ENCODE measurements at places on chromosomes 7 and 10. TPM values are rescaled to one million over a fixed set of nuclear protein-coding genes. Genes with fewer than 3 reads are reported as not detected.
A peak's percentile ranks its signal among the peaks of the same experiment; 100 is the strongest.

The DGKB gene
- 0.65 TPM for total RNA-seq

The ACADSB gene
- total RNA-seq, result 3.7 TPM

GRCh38 chr7:50790381-50790780, 7.7 kb upstream of the GRB10 start:
- DNase-seq, result no peak

GRCh38 chr10:63441404-63441803, 24.4 kb downstream of the JMJD1C start:
- no peak for DNase-seq

The LRMDA gene
- 0.13 TPM for total RNA-seq

GRCh38 chr7:19275000-19275399, 129.8 kb upstream of the FERD3L start:
- DNase-seq, result no peak

DNA sequence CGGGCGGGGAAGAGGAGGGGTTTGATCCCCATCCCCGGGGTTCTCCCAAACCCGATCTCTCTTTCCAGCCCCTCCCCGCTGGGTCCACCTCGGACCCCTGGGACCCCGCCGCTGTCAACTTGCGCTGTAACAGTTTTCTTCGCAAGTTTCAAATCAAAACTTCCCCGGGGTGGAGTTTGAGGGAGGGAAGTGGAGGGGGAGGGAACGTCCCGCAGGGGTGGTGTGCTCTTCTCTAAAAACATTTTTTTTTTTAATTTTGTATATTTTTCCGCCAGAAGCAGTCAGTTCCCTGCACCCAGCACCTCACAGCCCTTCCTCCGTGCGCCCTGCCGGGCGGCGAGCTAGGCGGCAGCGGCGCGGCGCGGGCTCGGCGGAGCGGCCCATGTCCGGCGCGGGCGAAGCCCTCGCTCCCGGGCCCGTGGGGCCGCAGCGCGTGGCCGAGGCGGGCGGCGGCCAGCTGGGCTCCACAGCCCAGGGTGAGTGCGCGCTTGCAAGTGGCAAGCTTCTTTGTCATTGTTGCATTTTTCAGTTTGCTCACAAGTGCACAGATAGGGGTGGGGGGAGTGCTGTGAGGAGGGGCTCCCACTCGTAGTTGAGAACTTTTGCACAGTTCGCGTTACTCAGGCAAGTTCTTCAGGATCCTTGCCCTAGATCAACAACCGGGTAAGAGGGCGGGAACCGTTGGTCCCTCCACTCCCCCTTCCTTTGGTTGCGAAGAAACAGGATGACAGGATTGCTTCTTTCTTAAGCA, 933 bp downstream of the MDFIC start:
- peak; percentile 81 for DNase-seq

DNA sequence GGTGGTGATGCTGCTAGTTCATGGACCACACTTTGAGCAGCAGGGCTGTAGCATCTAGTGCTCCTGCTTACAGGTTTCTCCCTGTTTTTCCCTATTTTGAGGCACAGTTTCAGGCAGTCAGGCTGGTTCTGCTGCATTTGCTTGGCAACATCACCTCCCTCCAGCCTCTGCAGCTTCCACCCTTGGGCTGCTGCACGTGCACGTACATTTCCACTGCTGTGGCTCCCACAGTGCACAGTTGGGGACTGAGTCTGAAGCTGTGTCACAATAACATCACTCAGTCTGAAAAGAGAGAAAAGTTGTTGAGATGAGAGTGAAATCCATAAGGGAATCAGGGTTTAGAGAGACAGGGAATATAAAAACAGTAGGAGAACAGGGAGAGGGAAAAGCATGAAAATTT, 230.7 kb upstream of the FZD1 start:
- DNase-seq, result no peak

The ZP3 gene
- total RNA-seq, result 4.5 TPM

The TRIM24 gene
- total RNA-seq, result 6.4 TPM

The GHRHR gene
- not detected for total RNA-seq

DNA sequence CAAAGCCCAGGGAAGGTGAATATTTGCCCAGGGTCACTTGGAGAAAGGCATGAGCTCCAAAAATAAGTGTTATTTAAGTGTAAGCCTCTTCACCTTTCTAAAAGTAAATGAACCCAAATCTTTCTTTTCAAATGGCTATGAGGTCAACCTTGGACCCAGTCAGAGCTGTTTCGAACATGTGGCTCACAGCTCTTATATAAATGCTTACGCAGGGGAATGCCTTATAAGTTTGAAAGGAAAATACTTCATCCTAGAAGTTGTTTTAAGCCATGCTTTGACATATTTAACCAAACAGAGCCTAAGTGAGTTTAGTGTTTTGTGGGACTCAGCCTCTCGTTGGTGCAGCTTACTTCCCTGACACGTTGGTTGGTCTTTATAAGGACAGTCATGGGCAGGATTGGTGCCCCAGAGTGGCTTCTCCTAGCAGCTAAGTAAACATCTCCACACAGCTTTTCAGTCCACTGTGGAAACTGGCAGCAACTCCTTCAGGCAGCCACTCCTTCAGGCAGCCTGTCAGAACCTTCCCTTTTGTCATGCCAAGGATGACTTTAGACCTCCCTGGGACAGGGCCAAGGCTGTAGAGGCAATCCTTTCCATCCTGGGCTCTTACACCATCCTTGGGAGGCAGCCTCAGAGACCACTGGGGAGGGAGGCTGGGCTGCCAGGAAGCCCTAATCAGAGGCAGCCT, 43.6 kb downstream of the MINDY4 start:
- DNase-seq, result peak; percentile 58

DNA sequence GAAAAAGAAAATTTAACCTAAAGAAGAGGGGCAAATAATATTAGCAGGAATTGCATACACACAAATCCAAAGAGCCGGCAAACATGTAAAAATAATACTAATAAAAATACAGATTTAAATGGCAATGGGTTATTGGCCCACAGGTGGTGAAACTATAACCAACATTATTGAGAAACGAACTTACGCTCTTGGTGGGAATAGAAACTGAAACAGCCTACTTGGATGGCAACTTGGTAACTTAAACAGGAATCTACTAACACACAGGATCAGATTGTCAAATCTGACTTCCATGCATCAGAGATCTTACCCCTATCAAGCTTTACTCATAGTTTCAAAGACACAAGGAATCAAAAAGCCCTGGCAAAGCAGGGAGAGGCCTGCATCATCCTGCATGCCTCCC, 66.5 kb downstream of the ANLN start:
- DNase-seq, result no peak

DNA sequence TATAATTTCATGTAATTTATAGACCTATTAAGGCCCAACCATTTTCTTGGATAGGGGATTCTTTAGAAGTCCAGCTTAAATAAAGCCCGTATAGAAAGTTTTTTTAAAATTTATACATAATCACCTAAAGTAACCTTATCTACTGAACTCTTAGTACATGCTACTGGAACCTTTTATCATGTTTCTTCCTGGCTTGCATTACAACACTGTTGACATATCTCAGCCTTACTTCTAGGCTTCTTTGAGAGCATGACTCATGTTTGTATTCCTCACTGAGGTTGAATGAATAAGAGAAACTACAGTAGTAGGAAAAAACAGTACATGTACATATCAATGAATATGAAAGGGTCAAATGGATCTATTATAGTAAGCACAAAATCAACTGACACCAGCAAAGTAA, 8.2 kb upstream of the MAGI2 start:
- peak; percentile 75 for DNase-seq

DNA sequence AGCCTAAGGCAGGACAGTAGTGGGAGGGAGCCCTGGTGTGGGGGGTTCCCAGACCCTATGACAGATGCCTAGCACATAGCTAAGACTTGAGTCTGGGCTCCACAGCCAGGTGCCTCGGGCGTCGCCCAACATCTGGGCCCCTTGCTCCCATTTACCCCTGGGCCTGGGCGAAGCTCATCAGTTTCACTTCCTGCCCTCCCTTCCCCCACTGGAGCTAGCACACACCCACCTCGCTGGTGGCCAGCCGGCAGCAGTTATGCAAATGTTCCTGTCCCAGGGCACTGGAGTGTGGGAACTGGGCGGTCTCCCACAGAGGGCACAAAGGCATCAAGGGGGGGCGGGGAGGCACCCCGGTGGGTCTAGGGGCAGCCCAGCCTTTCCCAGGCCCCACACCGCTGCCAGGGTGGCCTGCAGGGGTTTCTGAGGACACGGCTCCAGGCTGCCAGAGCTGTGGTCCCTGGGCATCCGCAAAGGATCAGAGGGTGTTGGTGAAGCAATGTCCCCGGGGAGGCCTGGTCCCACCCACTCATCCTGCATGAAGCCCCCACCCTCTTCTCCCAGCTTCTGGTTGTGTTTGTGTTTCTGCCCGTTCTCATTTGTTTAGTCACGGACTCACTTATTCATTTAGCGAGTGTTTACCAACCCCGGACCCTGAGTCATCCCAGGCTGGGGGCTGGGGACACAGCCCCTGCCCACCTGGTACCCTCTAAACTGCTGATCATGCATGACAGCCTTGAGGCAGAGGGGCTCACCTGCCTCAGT, 20.4 kb downstream of the SH2B2 start:
- DNase-seq, result peak; percentile 30

GRCh38 chr7:139505563-139505962, 17.9 kb upstream of the CLEC2L start:
- DNase-seq, result peak; percentile 37

DNA sequence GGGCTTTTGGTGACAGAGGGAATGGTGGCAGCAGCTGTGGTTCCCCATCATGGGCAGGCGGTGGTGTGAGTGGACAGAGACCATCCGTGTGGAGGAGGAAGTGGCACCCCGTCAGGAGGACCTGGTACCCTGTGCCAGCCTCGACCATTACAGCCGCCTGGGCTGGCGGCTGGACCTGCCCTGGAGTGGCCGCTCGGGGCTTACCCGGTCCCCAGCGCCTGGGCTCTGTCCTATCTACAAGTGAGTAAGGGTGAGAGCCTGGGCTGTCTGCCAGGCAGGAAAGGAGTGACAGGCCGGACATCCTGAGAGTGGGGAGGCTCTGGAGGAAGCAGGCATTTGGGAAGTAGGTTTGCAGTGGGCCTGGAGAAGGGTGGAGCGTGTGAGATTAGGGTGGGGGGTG, 2.9 kb upstream of the ZNF467 start:
- DNase-seq, result no peak

DNA sequence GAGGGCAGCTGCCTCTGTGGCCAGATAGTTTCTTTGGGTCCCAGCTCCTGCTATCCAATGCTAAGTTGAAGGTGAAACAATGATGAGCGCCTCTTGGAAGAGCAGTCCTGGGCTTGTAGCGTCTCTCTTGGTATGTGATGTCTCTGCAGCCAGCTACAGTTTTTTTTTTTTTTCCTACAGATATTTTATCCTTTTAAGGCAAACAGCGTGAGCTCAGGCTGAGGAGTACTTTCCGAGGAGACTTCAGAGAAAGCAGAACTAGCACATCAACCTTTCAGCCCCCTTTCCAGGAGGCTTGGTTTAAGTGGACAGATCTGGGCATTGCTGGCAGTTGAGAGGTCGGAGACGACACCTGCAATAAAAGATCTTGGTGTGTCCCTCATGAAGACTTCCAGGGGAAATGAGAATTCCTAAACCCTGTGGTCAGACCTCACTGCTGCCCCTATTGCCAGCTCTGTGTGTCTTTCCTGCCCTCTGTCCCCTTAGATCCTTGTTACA, 9.1 kb downstream of the PRKG1 start:
- no peak for DNase-seq

DNA sequence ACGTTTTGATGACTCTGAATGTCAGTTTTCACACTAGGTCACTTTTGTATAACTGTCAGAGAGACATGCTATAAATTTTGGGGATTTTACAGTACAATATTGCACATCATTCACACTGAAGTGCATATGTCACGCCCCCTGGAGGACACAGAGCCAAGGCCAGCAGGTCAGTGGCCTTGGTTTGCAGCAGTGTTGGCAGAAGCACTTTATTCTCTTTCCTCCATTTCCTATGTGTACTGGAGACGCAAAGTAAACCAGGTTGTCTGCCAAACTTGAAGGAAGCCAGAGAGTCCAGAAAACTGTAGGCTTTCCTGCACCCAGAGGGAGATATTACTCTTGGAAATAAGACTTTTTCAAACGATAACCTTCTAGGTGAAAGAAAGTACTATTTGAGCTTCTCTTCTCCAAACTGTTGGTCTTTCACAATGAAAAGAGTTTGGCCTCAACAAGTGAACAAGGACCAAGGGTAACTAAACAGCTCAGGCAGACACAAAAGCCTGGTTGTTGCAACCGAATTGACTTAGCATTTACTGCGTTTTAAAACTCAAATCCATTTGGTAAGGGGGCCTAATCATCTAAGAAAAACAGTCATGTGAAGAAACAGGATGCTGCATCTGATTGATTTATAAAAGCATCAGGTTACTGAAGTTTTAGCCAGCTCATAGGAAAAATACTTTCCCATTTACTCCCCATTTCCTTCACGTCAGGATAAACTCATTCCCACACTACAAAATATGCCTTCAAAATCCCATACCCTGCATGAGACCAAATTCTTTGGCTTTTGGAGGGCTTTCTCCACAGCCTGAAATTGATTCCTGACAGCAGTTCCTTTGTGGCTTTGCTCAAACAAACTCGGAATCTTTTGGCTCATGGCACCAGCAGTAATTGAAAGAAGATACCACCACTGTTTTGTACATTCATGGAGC, 83.0 kb upstream of the SEC61G start:
- peak; percentile 39 for DNase-seq

The ATRNL1 gene
- not detected for total RNA-seq

- no peak for DNase-seq
Measured at GRCh38 chr7:142131439-142132185, 20.1 kb downstream of the MGAM2 start.

DNA sequence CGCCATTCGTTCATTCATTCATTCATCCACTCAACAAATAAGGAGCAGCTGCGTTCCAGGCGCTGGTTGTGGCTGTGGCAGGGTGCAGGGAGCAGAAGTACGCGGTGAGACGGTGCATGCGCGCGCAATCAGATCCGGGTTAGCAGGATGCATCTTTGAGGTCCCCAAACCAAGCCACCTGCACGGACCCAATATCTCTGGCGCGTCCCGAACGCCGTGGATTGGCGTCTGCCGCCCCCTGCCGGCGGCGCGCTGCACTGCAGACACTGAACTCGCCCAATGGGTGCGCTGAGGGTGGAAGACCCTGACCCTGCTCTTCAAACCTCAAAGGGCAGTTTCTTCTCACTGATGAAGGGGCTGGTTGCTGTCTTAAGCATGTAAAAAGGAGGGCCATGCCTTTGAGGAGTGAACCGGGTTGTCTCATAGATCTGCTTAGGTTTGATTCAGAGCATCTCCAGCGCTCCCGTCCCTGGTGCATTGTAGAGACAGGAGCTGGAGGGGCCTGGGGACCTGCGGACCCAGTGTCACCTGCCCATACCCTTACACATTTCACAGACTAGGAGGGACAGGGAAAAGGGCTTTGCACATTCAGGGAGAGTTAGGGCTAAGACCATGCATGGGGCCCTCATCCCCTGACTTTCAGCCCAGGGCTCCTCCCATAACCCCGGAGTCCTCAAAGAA, 102.5 kb downstream of the RAMP3 start:
- DNase-seq, result peak; percentile 53
